SW 1271 (cell line): ENCODE measurements at places on chromosomes 4 and X.

- no peak for DNase-seq
Observed at GRCh38 chrX:149707147-149707901, 4.5 kb upstream of the MAGEA11 start.

GRCh38 chr4:155339588-155339987, 37.2 kb downstream of the MAP9 start:
- DNase-seq: no peak

GRCh38 chr4:164261831-164262230, 492.1 kb upstream of the SMIM31 start:
- DNase-seq: no peak

DNA sequence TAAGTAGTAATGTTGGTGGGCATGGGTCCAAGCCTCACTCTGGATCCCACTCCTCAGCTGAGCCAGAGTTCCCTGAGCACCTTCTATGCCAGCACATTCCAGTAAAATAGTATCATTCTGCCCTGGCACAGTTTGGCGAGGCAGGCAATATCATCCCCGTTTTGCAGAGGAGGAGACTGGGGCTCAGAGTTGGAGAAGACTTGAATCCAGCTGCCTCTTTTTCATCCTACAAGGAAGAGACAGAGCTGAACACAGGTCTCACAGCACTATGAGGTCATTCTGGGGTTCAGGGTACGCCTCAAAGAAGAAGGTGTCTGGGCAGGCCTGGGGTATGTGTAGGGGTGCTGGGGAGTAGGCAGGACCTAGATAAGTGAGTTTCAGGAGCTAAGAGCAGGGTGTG, 103.9 kb upstream of the STX18 start:
- DNase-seq: no peak

DNA sequence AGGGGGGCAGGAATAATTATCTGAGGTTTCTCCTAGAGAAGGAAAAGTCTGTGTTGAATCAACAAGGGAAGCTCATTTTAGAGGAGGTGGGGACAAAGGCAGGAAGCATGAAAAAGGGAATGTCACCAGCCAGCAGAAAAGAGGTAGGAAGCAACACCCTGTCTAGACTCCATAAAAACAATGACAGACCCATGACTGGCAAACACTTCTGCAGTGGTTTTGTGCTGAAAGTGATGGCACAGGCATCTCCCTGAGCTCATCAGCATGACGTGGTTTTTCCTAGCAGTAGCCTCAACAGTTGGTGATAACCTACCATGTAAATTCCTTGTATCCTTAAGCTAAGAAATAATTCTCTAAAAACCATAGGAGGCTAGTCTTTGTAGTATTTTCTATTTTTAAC, 110.7 kb upstream of the GALNT7 start:
- no peak for DNase-seq

- DNase-seq: no peak
Observed at GRCh38 chr4:24865401-24865800, 47.4 kb downstream of the CCDC149 start.
